Uterus (tissue), 4 donors: ENCODE measurements at places on chromosomes 1 and 21. TPM values are rescaled to one million over a fixed set of nuclear protein-coding genes. Genes with fewer than 3 reads are reported as not detected.
A peak's percentile ranks its signal among the peaks of the same experiment; 100 is the strongest.

DNA sequence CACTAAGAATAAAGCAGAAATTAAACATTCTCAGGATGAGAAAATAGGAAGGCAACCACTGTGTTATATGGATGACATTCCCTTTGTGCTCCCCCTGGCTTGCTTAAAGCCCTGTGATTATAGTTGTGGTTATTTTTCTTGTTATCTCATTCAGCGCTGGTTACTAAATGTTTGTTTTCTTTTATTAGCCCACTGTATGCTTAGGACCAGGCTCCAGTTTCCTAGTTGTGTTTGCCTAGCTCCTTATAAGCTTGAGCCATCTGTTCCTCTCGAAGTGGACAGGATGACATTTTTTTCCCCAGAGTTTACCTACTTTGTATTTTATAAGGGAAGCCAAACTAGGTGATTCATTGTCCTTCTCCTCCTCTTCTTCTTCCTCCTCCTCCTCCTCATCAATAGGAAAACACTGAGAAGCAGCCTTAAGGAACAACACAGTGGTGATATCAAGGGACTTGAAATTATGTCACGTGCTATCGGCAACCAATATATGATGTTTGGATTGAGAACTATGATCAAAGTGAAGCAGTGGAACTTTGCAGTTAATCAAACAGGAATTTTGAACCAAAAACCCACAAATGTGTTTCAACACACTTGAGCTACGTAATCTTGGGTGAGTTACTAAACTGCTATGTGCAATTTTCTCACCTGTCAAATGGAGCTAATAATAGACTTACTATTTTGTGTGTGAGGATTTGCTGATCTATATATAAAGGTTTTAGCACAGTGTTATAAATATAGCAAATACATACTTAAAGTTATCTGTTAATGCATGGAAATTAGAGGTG lies 35.1 kb upstream of the RGS7 start:
- no peaks in the 10 kb centered on the region for H3K4me1 ChIP-seq
- H3K36me3 ChIP-seq = no peaks in the 10 kb centered on the region
- no peak overlapping the region for H3K4me3 ChIP-seq
- H3K27me3 ChIP-seq = no peaks in the 10 kb centered on the region

DNA sequence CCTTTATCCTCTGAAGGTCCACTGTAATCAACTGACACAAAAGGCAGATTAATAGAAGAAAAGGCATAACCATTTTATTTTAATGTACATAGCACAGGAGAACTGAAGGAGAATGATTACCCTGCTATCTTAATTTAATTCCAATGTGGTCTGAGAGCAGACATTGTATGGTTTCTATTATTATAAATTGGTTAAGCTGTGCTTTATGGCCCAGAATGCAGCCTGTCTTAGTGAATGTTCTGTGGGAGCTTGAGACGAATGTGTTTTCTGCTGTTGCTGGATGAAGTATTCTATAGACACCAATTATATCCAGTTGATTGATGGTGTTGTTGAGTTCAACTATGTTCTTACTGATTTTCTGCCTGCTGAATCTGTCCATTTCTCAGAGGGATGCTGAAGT lies 25.0 kb upstream of the SLC2A1 start:
- DNase-seq = no peak
- no peaks in the 10 kb centered on the region for H3K27me3 ChIP-seq
- no peak overlapping the region for H3K4me3 ChIP-seq

DNA sequence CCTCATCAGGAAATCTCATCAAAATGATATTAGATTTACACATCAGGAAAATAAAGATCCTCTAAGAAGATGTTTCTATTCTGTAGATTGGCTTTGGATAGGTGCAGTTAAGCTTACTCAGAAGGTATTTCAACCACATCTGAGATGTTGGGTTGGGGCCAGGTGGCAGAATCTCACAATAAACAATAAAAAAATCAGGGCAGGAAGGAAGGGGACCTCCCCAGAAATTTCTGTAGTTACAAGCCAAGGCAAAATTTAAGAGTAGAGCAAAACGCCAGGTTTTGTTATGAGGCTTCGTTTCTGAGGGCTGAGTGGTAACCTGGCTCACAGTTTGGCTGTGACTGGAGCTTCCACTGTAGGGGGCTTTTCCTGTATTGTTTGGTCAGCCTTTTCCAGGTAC lies 84.8 kb downstream of the HUNK start:
- H3K27ac ChIP-seq = no peak overlapping the region
- no peak for DNase-seq
- H3K36me3 ChIP-seq = no peaks in the 10 kb centered on the region
- no peak overlapping the region for H3K4me3 ChIP-seq
- H3K4me1 ChIP-seq = no peaks in the 10 kb centered on the region

- no peaks in the 10 kb centered on the region for H3K36me3 ChIP-seq
- no peaks in the 10 kb centered on the region for H3K27me3 ChIP-seq
- no peak overlapping the region for H3K27ac ChIP-seq
Observed at GRCh38 chr1:182629499-182630096, 25.4 kb upstream of the RGS16 start.

- no peaks in the 10 kb centered on the region for H3K36me3 ChIP-seq
- no peaks in the 10 kb centered on the region for H3K27me3 ChIP-seq
- H3K27ac ChIP-seq = no peak overlapping the region
- H3K4me3 ChIP-seq = no peak overlapping the region
- no peak for DNase-seq
Observed at GRCh38 chr1:19639999-19640362, 4.1 kb upstream of the NBL1 start.

- H3K4me1 ChIP-seq = no peaks in the 10 kb centered on the region
- no peaks in the 10 kb centered on the region for H3K27me3 ChIP-seq
- no peak overlapping the region for H3K27ac ChIP-seq
Observed at GRCh38 chr1:17287130-17287776, 20.7 kb upstream of the PADI4 start.

DNA sequence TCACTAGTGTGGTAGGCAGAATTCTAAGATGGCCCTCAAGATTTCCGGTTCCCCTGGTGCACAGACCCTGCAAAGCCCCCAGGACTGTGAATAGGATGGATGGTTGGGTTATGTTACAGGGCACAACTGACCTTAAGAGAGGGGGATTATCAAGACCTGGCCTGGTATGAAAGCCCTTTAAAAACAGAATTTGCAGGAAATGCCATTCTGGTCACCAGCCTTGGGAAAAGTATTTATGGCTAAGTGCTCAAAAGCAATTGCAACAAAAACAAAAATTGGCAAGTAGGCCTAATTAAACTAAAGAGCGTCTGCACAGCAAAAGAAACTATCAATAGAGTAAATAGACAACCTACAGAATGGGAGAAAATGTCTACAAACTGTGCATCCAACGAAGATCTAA lies 144.7 kb upstream of the EDN2 start:
- H3K27ac ChIP-seq = no peak overlapping the region
- DNase-seq = no peak
- no peaks in the 10 kb centered on the region for H3K27me3 ChIP-seq
- no peaks in the 10 kb centered on the region for H3K4me1 ChIP-seq

DNA sequence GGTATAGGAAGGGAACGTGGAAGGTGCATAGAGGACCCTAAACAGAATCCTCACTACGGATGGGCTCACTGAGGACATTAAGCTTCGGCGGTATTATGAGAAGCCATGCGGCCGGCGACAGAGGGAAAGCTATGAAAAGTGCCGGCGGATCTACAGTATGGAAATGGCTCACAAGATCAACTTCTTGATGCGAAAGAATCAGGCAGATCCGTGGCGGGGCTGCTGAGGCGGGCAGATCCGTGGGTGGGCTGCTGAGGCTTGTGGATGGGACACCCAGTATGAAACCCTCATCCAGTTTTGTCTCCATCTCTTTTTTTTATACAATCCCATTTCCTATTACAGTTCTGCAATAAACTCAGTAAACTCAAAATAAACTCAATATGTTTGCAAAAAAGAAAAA lies 95.8 kb downstream of the CRB1 start:
- no peaks in the 10 kb centered on the region for H3K4me1 ChIP-seq
- no peaks in the 10 kb centered on the region for H3K36me3 ChIP-seq
- DNase-seq = no peak

- no peak for DNase-seq
- peak overlapping the region; percentile 58 for H3K4me3 ChIP-seq
- peak overlapping the region; percentile 86 for H3K27ac ChIP-seq
- H3K27me3 ChIP-seq = no peaks in the 10 kb centered on the region
Observed at GRCh38 chr1:46133181-46133658, 791 bp upstream of the PIK3R3 start.

DNA sequence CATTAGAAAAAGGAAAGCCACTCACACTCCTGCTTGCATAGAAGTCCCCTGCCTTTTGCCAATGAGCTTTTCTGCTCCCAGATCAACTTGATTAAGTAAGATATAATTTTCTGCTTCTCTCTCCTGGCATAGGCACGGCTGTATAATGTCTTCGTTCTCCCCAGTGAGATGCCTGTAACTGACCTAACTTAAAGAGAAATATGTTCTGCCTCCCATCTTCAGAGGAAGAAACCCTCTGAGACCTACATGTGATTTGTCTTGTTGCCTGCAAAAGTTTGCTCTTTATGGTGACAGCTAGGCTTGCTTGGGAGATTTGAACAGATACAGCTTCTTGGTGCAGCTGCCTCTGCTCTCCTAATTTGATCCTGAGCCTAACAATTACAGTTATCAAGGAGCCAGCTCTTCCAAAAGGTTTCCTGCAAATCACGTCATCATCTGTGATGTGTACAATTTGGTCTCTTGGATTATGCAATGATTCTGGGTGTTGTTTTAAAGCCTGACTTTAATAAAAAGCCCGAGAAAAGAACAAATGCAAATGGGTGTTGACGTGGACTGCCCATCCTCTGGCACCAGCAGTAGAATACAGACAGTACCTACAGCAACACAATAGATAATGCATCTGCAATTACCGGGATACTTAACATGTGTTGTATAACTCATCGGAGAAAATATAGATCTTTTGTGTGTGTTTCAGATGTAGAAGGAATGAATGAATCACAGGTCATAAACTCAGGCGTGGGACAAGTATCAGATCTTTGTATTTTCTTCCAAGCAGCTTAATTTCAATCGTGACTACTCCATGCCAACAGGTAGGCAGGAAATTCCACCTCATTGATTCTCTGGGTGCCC lies 76.2 kb upstream of the KAZN start:
- no peaks in the 10 kb centered on the region for H3K4me1 ChIP-seq
- no peak overlapping the region for H3K4me3 ChIP-seq
- peak overlapping the region; percentile 48 for H3K27ac ChIP-seq
- H3K36me3 ChIP-seq = no peaks in the 10 kb centered on the region
- DNase-seq = peak; percentile 24

- H3K27me3 ChIP-seq = no peaks in the 10 kb centered on the region
- no peak for DNase-seq
- no peaks in the 10 kb centered on the region for H3K36me3 ChIP-seq
- H3K4me1 ChIP-seq = peaks cover 42% of the 10 kb centered on the region
Observed at GRCh38 chr1:22053861-22054770, 1.6 kb downstream of the CDC42 start.

DNA sequence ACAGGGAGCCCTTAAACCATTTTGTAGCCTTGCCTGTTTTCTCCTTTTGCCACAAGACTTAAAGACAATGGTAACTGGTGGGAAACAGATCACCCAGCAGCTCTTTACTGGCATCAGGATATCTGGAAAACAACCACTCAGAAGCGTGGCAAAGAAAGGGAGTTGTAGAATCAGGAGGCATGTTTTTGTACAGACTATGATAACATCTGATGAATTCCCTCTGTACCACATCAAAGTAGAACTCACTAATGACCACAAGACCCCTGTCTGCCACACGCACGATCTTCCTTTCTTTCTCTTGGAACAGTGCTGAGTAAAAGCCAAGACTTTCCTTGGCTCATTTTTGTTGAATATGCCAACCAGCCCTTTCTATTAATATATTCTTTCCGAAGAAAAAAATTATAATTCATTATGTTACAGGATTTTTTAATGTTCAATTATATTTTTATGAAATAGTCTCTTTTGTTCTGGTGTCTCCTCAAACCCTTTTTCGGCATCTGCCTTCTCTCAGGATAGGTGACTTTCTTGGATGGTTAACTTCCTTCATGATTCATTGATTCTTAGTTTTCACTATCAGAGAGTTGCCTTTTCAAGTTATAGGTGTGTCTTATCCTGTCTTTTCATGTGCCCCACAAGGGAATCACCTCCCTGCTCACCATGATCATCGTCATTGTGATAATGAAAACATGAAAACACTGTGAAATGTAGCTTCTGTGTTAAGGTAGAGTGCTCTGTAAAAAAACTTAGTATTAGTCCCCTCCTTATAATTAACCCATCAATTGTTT lies 7.9 kb upstream of the PHGDH start:
- no peak overlapping the region for H3K4me3 ChIP-seq
- no peak overlapping the region for H3K27ac ChIP-seq
- H3K36me3 ChIP-seq = no peaks in the 10 kb centered on the region
- H3K4me1 ChIP-seq = no peaks in the 10 kb centered on the region

DNA sequence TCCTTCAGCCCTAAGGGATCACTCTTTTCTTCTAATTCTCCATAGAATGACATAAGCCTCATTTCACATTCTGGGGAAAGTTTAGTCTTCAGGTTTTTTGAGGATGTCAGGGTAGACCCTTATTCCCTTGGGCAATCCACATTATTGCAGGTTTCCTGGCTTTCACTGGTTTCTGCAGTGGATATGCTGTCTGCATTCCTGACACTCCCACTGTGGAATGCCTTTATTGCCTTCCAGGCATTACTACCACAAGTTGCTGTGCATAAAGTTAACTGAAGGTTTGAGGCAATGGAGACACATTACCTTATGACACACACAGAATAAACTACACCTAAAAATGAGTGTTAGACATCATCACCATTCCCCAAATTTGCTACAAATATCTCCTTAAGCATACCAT lies 12.7 kb downstream of the FASLG start:
- no peaks in the 10 kb centered on the region for H3K4me1 ChIP-seq
- no peaks in the 10 kb centered on the region for H3K27me3 ChIP-seq
- no peak overlapping the region for H3K4me3 ChIP-seq
- no peak for DNase-seq
- H3K36me3 ChIP-seq = no peaks in the 10 kb centered on the region

SPRR1A gene
- total RNA-seq = not detected
